ENCODE measurements at places on chromosomes 12 and 14.

- DNase-seq: peak; percentile 92
These were observed at the start of gene ACIN1 for GRCh38 chr14:23094666-23095195. Gene ACIN1 (minus strand): TSS chr14:23095136. CDS start chr14:23095112, 24 bp downstream.

GRCh38 chr12:133227281-133227852 is 8.3 kb downstream of the ANHX start:
- no peak for DNase-seq

GRCh38 chr12:694734-695503 is 31.7 kb upstream of the NINJ2 start:
- peak; percentile 7 for DNase-seq

DNA sequence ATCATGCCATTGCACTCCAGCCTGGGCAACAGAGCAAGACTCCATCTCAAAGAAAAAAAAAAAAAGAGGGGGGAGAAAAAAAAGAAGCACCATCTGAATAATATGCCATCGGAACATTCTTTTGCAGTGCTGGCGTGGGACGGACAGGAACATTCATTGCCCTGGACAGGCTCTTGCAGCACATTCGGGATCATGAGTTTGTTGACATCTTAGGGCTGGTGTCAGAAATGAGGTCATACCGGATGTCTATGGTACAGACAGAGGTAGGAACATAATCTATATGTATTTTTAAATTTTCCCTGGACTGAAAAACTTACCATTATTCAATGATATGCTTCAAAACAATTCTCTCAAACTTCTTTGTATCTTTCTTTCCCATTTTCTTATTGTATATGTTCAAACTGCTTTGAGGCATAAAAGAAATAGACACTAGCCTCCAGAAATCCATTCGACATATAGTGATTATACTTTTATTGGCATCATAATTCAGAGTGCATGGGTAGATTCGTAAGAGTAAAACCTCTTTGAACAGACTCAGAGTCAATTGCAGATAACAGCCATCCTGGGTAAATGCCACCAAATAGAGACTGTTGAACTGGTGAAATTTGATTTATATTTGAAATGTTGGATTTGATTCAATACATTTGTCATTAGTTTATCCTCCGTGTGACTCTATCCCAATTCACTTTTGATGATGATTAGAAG is 199.7 kb downstream of the EPS8 start:
- no peak for DNase-seq

- no peak for DNase-seq
These were observed 8.5 kb downstream of the COQ6 start for GRCh38 chr14:73958591-73958990.

DNA sequence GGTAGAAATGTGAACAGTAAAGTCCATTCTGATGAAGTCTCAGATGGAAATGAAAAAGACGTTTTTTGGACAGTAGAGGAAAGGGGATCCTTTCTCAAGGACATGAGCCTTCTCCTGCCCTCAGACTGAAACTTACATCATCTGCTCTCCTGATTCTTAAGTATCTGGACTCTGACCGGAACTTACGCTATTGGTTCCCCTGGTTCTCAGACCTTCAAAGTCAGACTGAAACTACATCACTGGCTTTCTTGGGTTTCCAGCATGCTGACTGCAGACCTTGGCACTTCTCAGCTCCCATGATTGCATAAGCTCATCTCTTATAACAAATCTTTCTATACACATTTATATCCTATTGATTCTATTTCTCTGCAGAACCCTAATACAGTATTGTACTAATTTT is 291.0 kb downstream of the SNAPC1 start:
- DNase-seq: no peak

DNA sequence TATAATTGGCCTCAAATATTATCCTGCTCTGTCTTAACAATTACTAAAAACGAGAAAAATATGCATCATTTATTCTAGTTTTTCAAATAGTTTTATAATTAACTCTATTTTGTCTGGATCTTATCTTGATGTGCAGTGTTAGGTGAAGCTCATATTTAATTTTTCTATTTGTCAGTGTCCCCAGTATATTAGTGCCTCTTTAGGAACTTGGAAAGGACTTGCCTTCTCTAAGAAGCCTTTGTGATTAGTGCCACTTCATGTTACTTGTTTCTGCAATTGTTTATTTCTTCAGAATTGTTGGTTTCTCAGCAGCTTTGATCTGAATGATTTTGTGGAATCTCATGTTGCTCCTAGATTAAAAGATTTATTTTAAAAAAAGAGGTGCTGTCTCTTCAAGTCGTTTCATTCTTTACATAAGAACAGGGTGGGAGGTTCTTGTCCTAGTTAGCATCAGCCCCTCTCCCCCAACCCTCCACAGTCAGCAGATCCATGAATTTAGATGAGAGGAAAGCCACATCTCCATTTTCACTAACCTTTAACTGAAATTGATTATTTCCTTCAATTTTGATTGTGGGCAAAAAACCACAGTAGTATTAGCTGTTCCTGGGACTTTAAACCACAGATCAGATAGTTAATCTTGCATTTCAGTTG is 434.4 kb downstream of the RAD51B start:
- no peak for DNase-seq

DNA sequence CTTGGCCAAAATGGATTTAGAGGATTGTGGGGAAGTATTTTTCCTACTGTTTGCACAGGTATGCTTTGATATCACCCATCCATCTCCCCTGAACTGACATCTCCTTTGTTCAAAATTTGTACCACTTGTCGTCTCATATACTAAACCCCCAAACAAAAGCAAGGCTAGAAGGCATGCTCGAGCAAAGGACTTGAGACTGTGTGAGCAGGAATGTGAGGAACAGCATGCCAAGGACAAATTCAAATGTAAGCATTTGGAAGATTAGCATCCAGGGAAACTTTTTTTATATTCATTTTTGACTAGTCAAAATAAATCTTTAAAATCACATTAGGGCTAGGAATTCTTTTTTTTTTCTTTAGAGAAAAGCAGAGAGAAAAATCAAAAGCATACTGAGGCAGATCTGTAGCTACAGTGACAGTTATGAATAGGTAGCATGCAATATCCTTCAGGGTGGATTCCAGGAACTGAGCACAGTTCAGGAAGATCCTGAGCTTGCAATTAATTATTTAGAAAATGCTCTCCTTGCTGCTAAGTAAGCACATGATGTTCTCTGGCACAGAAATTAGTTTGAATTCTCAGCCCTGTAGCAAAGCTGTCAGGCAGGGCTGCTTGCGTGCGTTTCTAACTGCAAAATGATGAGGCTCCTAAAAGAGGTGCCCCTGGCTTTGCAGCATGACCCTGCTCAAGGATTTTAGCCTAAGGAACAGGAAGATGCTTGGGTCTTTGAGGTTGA is 327.7 kb downstream of the LRIG3 start:
- DNase-seq: no peak

DNA sequence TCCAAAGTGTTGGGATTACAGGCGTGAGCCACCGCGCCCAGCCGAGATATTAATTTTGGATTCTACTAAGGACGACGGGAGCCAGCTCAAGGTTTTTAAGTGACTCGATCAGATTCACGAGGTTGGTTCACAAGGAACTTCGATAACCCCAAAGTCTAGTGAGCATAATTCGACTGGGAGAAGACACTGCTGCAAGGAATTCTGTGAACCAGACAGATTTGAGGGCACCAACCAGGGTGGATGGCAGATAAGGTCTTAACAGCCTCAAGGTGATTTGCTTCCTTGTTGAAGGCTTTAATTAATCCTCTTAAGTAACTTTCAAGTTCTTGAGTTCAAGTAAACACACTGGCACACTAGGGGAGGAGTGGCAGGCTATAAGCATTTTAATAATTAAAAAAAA is 1.1 kb upstream of the KLHDC2 start:
- no peak for DNase-seq

GRCh38 chr12:89405626-89406345 is 53.5 kb upstream of the DUSP6 start:
- DNase-seq: no peak

GRCh38 chr12:52207895-52208294 is 16.1 kb upstream of the KRT80 start:
- DNase-seq: peak; percentile 55

- no peak for DNase-seq
These were observed 401.1 kb upstream of the FOXG1 start for GRCh38 chr14:28365510-28365909.

- peak; percentile 17 for DNase-seq
These were observed at the start of gene TRPV4 for GRCh38 chr12:109833307-109834189. Gene TRPV4 (minus strand): TSS chr12:109833398. CDS start chr12:109814796, 18,602 bp downstream.

GRCh38 chr14:100879194-100879593 is 24.3 kb downstream of the RTL1 start:
- DNase-seq: no peak

DNA sequence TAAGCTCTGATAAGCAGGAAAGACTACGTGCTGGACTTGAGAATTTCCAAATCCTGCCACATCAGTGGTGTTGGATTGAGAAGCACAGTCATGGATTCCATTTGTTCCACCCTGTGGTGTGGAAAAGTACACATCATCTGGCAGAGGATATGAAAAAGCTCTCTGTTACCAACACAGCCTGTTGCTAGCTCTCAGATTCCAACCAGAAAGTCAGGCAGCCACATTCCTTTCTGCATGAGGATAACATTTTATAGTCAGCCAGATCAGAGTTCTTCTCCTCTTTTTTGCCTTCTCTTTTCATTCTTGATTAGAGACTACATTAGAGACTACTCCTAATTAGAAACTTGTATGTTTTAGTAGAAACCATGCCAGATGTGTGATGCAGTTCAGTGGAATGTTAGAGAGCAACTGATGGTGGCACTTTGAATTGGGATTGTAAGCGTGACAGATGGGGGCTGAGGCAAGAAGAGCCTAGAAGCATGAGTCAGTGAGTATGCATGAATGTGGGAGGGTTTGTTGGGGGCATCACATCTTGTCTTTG is 61.2 kb upstream of the STXBP6 start:
- peak; percentile 85 for DNase-seq

DNA sequence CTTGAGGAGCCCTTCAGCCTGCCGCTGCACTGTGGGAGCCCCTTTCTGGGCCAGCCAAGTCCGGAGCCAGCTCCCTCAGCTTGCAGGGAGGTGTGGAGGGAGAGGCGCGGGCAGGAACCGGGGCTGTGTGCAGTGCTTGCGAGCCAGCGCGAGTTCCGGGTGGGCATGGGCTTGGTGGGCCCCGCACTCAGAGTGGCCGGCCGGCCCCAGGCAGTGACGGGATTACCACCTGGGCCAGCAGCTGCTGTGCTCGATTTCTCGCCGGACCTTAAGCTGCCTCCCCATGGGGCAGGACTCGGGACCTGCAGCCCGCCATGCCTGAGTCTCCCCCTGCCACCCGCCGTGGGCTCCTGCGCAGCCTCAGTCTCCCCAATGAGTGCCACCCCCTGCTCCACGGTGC is 116.9 kb downstream of the PAWR start:
- DNase-seq: no peak

- DNase-seq: peak; percentile 77
These were observed 86.0 kb upstream of the HIF1A start for GRCh38 chr14:61609191-61609843.

GRCh38 chr12:67813456-67813904 is 164.9 kb downstream of the DYRK2 start:
- no peak for DNase-seq

- DNase-seq: peak; percentile 66
These were observed 4.2 kb downstream of the IFFO1 start for GRCh38 chr12:6551496-6552139.

GRCh38 chr12:122610911-122611310 is 83.9 kb downstream of the KNTC1 start:
- DNase-seq: no peak

DNA sequence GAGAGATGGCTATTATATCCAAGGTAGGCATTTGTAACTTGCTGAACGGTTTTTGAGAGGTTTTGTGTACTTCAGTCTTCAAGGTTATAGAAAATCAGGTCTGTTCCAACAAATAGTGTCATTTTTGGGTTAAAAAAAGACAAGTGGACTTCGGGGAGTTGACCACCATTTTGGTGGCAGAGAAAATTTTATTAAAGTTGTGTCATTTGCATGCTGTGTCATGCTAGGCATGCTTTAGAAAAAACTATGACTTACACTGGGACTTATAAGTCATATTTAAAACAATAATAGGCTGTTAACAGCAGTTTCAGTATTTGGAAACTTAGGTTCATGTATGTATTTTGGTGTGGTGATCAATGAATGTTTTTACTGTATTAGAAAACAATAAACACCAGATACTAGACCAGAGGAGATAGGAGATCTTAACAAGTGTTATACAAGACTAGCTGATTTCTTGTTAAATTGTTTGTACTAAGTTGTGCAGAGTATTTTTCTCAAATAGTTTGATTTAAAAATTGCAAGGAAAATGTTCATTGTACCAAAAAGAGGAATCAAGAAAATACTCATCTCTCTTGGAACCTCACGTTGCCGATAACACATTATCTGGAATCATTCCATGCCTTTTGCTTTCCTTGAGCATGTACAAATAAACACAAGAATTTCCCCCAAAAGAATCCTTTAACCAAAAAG is 1.4 kb downstream of the RAN start:
- no peak for DNase-seq

DNA sequence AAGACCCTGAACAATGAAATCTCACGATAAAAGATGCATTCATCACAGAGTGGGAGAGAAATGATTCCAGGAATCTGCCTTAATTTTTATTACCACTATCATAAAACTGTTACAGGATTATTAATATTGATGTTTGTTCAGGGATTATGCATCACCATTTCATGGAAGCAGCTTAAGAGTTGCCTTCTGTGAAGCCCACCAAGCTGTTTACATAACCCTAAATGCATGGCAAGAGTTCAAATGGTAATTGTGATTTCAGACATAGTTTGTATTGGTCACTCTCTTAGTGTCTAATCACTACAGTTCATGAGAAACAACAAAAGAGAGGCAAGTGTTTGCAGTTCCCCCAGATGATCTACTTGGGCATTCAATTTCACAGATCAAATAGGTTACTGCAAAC is 527.7 kb downstream of the RPS29 start:
- DNase-seq: no peak

GRCh38 chr12:22248571-22249115 is 85.9 kb downstream of the ST8SIA1 start:
- no peak for DNase-seq

DNA sequence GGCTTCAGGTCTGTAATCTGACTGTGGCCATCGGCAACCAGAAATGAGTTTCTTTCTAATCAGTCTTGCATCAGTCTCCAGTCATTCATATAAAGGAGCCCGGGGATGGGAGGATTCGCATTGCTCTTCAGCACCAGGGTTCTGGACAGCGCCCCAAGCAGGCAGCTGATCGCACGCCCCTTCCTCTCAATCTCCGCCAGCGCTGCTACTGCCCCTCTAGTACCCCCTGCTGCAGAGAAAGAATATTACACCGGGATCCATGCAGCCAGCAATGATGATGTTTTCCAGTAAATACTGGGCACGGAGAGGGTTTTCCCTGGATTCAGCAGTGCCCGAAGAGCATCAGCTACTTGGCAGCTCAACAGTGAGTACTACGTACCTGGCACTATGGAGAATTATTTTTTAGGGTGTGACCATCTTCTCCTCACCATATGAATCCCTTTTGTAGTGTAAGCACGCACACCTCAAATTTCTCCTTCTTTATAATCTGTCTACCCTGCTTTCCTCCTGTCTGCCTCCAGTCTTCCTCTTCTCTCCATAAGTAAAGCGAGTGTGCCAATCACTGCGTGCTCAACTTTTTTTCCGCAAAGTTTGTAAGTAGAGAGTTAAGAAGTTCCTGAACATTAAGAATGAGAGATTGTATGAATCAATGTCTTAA is at the start of gene TPH2:
Gene TPH2 (plus strand): TSS at position 118 of the 658 bp plus-strand sequence. CDS start 142 bp downstream, at position 260.
- peak; percentile 65 for DNase-seq
